AG09309 (cell line): ENCODE measurements at places on chromosomes 7 and 10.
A peak's percentile ranks its signal among the peaks of the same experiment; 100 is the strongest.

DNA sequence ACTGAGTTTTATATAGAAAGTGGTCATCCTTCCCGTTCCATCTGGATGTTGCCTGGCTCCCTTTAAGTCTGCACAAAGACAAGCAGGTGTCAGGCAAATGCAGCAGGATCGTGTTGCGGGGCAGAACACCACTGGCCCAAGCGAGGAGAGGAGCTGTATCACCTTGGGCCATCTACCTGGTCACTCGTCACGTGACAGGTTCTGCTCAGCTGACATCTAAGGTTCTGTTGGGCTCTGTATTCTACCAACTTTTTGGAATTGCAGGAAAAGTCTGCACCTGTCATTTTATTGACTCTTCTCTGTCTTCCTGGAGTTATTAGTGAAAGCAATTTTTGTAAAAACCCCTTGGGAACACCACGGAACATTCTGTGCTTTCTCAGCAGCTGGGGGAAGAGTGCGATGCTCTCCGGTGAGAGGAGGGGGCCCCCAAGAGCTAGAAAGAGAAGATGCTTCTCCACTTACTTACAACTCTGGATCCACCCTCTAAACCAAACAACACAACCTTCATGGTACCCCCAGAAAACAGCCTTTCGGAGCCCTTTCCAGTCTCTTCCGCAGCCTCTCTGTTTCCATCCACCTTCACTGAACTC, 83.4 kb upstream of the NMT2 start:
- DNase-seq, result no peak

- no peak for DNase-seq
These were observed 15.4 kb downstream of the COL13A1 start for GRCh38 chr10:69817078-69817581.

- no peak for DNase-seq
These were observed 54.8 kb downstream of the GPR141 start for GRCh38 chr7:37738321-37738720.

- no peak for DNase-seq
These were observed 4.3 kb upstream of the IL6 start for GRCh38 chr7:22722536-22723180.

GRCh38 chr10:50561266-50561665, 62.5 kb downstream of the SGMS1 start:
- peak; percentile 99 for DNase-seq

GRCh38 chr10:20007426-20007825, 191.2 kb downstream of the PLXDC2 start:
- no peak for DNase-seq

DNA sequence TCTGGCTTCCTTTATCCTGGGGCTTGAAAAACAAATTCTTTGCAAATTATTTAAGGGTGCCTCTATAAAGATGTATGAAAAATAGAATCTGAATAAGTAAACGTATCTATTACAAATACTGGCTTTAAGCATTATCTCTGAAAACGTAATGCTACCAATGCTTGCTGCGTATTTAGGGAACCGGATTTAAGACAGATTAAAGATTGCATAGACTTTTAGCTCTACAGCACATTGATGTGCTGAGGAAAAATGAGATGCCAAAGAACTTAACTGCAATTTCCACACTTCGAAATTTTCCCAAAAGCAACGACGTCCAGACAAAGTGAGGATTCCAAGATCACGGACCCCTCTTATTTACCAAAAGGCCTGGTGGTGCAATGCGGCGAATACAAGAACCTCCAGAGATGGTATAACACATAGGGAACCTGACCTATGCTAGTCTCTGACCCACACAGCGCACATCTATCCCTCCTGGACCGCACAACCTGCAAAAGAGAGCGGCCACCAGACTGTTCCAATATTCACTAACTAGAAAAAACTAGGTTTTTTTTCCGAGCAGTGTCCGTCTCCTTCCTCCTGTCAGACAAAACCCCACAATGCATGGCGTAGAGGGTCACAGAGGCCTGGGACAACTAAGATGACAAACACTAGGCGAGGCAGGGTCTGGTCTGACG, 34.3 kb upstream of the PHF14 start:
- DNase-seq, result no peak

GRCh38 chr7:139995017-139995915, 67.5 kb downstream of the PARP12 start:
- DNase-seq, result no peak

DNA sequence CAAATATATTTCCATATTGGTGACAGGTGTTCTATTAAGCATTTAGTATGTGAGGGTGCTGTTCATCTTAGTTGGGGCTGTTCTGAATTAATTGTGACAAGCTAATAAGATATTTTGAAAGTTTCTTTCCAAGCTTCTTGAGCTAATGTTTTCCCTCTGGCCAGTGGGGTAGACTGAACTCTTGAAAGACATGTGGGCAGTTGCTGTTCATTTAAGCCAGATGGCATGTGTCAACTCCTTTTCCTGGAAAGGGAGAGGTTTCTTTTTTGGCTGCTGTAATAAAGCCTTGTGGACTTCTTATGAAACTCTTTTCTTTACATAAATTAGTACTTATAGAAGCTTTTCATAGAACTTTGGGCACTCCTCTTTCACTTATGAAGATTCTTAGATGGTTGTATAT, 21.7 kb downstream of the RAB18 start:
- peak; percentile 46 for DNase-seq

GRCh38 chr10:72574636-72575035, 51.2 kb downstream of the MICU1 start:
- no peak for DNase-seq

DNA sequence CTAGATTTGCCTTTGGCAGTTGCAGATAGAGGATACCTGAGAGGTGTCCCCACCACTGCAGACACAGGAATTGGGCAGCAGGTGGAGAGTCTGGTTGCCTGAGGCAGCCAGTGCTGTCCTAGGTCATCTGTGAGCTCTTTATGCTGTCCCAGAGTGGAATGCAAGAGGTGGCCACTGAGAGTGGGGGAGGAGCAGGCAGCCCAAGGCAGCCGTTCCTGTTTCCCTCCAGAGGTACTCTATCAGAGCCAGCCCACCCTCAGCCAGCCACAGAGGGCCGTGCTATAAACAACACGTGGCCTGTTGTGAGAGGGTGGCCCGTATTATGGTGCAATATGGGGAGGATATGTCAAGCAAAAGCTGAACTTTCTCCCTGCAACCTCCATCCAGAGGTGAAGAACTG, 8.5 kb downstream of the LRRC18 start:
- DNase-seq, result no peak

GRCh38 chr10:4373098-4373497, 452.9 kb upstream of the AKR1E2 start:
- no peak for DNase-seq

GRCh38 chr7:94888995-94889523, 18.3 kb upstream of the PPP1R9A start:
- DNase-seq, result no peak

DNA sequence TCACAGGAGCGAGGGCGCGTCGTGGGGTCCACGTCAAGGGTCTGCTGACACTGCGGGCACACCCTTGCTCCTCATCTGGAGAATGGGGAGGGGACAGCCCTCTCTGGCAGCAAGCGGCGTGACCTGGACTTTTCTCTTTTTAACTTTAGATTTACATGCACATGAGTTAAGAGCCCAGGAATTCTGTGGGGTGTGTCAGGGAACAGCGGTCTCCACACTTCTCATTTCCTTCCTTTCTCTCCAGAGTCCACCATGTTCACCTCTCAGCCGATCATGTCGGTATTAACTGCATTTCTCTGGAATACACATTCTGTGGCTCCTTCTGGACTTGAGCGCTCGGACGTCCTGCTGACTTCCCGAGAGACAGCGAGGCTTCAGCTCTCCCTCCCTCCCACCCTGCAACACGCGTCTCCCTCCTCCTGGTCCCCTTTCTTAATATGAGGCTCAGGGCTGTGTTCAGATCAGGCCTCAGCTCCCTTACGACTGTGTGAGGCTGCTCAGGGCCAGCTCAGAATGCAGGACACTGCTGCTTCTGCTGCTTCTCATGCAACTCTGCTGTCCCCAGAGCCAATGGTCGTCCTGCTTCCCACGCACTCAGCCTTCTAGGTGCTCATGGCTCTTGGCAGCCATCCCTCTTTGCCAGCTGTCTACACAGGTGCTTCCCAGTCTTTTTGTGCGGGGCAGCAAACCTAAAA, 261.3 kb downstream of the ELFN1 start:
- no peak for DNase-seq

DNA sequence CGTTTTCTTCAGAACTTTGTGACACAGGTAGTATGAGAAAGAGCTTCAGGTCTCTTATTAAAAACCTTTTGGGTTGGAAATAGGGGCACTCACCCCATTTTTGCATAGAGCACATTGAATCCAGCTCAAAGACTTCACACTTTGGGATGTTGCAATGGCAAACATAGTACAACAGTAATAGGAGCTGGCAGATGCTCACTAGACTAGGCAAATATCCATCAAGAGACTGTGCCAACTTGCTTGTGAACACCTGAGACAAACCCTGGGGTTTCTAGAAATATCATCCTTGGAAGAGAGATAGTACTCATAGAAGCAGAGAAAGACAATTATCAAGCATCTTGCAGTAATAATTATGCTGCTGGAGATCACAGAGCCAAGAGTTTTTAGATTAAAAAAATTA, 280.0 kb downstream of the CACNA2D1 start:
- DNase-seq, result no peak

DNA sequence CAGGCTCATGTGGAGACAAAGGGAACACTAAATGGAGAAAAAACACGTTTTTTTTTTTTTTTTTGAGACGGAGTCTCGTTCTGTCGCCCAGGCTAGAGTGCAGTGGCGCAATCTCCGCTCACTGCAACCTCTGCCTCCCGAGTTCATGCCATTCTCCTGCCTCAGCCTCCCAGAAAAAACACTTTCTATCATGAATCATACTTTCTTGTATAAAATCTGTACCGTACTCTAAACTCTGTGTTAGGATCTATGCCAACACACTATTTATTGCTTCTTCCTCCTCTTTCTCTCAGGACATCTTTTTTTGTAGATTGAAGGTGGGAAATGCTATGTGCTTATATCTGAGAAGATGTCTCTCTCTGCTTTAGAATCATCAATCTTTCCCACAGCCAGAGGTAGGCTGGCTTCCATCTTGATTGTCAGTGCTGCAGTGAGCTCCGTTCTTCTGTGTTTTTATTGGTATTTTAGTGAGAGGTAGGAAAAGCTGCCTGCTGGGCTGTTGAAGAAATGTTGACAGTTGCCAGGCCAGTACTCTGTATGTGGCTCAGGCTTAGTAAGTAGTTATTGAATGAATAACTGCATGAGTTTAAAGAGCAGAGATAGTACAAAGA, 101.1 kb downstream of the GPR85 start:
- DNase-seq, result peak; percentile 34

GRCh38 chr7:468681-469562, 50.7 kb downstream of the PDGFA start:
- peak; percentile 86 for DNase-seq

GRCh38 chr7:77348371-77348813, 67.8 kb downstream of the GSAP start:
- peak; percentile 40 for DNase-seq

GRCh38 chr7:19713676-19714075, 4.8 kb upstream of the POLR1F start:
- DNase-seq, result peak; percentile 4

DNA sequence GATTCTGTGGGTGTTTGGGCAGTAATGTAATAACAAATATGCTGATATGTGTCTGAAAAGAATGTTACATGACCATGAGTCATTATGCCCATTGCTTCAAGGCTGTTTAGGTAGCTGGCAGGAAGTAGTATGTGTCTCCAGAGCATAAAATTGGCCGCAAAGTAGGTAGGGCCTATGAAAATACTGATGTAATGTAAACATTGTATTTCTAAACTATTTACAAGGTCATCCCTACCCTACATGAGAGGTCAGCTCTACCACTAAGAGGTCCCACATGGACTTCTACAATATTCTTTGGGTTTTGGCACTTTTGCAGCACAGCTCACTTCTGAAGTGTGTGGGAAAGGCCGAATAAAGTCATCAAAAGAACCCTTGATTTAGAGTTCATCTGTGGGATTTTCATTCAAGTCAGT, 301.9 kb downstream of the AHR start:
- DNase-seq, result peak; percentile 98

DNA sequence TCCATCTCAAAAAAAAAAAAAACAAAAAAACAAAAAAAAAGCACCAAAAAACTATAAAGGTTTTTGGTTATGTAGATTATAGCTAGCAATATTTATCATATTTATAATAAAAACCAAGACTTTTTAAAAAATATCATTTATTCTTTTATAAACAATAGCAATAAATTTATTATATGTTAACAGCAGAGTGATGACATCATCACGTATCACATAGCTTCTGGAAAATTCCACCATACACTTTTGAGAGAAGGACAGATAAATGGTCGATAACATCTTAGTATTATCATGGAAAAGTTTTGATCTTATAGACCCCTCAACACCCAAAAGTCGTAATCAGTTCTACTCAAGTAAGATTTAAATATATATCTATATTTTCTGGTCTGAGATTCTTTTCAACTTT, 33.2 kb upstream of the IL15RA start:
- DNase-seq, result no peak

- no peak for DNase-seq
These were observed 13.8 kb upstream of the HOXA2 start for GRCh38 chr7:27116031-27116961.

DNA sequence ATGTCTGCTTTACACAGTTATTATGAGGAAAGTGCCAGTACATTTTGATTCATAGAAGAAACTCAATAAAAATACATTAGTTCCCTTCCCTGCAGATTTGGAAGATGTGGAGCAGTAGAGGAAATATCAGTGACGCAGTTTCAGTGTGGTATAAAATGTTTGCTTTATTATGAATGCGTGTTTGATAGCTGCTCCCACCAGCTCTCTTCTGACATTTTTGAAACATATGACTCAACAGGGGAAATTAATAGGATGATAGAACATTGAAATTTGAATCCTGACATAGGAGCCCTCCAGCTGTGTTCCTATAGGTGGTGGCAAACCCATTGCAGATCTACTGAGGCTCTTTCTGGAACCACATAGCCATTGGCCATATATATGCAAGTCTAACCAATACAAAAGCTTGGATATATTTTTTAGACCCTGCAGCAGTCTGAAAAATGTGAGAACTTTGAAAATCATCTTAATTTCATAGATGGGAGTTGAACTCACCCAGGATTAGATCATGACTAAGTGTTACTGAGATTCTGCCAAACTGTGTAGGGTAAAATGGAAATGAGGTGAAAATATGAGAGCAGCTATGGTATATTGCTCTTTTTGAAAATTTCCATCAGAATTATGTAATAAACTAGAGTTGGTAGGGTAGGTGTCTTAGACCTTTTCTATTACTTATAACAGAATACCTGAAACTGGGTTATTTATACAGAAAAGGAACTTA, 47.8 kb downstream of the BZW2 start:
- no peak for DNase-seq

- DNase-seq, result no peak
These were observed 30.0 kb upstream of the WNT16 start for GRCh38 chr7:121298831-121299239.

- no peak for DNase-seq
These were observed 14.8 kb downstream of the THSD7A start for GRCh38 chr7:11817111-11817740.

GRCh38 chr7:81260152-81260551, 341.3 kb upstream of the SEMA3C start:
- no peak for DNase-seq

DNA sequence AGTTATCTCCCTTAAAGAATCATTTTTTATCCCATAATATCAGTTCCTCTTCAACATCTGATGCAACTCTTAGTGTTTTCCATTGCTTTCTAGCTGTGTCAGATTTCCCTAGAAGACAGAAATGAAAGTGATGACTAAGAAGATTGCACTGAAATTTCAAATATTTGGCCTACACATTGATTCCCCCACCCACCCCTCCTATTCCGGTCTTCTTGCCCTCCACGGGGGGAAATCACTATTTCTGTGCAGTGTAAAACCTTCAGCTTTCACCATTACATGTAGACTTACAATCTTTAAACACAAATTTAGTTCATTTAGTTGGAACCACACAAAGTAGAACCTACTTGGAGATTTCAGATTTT, 63.7 kb upstream of the IL6 start:
- peak; percentile 59 for DNase-seq
